Stimulated activated memory B cell treated with anti-CD40 and anti-IgM and Interleukin-4, amounts not matched to agents 10 μg/mL and 1 μg/mL and 100 μg/mL, for 72 hours (primary cell): ENCODE measurements at places on chromosomes 7 and 10.

GRCh38 chr10:123582084-123582989, 83.8 kb upstream of the GPR26 start:
- no peak overlapping the region for H3K4me3 ChIP-seq
- H3K4me1 ChIP-seq = no peaks in the 10 kb centered on the region
- ATAC-seq = peak; percentile 68
- H3K27me3 ChIP-seq = peaks cover 47% of the 10 kb centered on the region

- no peak for ATAC-seq
- H3K27me3 ChIP-seq = peaks cover 7% of the 10 kb centered on the region
- H3K4me3 ChIP-seq = no peak overlapping the region
- no peak overlapping the region for H3K27ac ChIP-seq
- no peaks in the 10 kb centered on the region for H3K4me1 ChIP-seq
- H3K36me3 ChIP-seq = no peaks in the 10 kb centered on the region
Observed at GRCh38 chr7:141954334-141954733, 7.6 kb upstream of the CLEC5A start.

DNA sequence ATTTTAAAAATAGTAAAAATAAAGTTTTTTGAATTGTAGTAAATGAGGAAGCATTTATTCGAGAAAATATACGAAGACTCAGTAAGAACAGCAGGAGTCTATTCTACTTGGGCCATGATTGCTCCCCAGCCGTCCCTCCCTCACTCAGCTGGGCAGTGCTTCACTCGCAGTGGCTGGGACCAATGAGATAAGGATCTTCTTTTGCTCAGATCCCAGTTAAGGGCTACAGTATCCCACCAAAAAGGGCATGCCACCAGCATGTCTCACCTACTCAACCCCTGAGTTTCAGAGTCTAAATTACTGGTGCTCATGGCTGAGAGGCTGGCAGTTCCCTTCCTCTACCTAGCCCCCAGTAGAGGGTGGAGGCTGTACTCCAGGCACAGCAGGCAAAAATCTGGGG, 455.7 kb upstream of the PFKP start:
- ATAC-seq = no peak
- H3K4me1 ChIP-seq = no peaks in the 10 kb centered on the region
- H3K36me3 ChIP-seq = no peaks in the 10 kb centered on the region
- H3K27ac ChIP-seq = no peak overlapping the region
- H3K4me3 ChIP-seq = no peak overlapping the region
- peaks cover 10% of the 10 kb centered on the region for H3K27me3 ChIP-seq

GRCh38 chr7:4157651-4158050, 524.4 kb upstream of the FOXK1 start:
- no peaks in the 10 kb centered on the region for H3K4me1 ChIP-seq
- no peak overlapping the region for H3K4me3 ChIP-seq
- no peak for ATAC-seq
- H3K27me3 ChIP-seq = peaks cover 21% of the 10 kb centered on the region
- no peak overlapping the region for H3K27ac ChIP-seq
- no peaks in the 10 kb centered on the region for H3K36me3 ChIP-seq

- H3K4me1 ChIP-seq = peaks cover 70% of the 10 kb centered on the region
- H3K27me3 ChIP-seq = no peaks in the 10 kb centered on the region
- ATAC-seq = peak; percentile 63
- peak overlapping the region; percentile 74 for H3K27ac ChIP-seq
Observed at GRCh38 chr7:155732286-155732685, 80.0 kb downstream of the SHH start.

- no peak overlapping the region for H3K27ac ChIP-seq
- ATAC-seq = no peak
- H3K4me1 ChIP-seq = no peaks in the 10 kb centered on the region
- H3K4me3 ChIP-seq = no peak overlapping the region
- H3K36me3 ChIP-seq = peaks cover 5% of the 10 kb centered on the region
Observed at GRCh38 chr7:155984609-155985405, 172.5 kb upstream of the SHH start.

DNA sequence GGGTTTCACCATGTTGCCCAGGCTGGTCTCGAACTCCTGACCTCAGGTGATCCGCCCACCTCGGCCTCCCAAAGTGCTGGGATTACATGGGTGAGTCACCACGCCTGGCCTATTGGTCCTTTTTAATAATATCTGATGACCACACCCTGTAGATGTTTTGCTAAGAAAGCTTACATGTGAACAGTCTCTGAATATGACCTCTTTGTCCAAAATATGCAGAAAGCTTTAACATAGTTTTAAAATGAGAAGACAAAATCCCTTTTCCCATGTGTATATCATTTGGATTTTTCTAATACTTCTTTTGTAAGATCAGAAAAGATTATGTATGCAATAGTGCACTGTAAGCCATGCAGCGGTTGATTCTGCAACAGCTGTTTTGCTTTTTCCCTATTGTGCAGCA, 38.5 kb downstream of the MCU start:
- H3K27me3 ChIP-seq = no peaks in the 10 kb centered on the region
- H3K4me3 ChIP-seq = no peak overlapping the region
- no peak for ATAC-seq
- H3K36me3 ChIP-seq = peaks cover 6% of the 10 kb centered on the region
- peaks cover 18% of the 10 kb centered on the region for H3K4me1 ChIP-seq

DNA sequence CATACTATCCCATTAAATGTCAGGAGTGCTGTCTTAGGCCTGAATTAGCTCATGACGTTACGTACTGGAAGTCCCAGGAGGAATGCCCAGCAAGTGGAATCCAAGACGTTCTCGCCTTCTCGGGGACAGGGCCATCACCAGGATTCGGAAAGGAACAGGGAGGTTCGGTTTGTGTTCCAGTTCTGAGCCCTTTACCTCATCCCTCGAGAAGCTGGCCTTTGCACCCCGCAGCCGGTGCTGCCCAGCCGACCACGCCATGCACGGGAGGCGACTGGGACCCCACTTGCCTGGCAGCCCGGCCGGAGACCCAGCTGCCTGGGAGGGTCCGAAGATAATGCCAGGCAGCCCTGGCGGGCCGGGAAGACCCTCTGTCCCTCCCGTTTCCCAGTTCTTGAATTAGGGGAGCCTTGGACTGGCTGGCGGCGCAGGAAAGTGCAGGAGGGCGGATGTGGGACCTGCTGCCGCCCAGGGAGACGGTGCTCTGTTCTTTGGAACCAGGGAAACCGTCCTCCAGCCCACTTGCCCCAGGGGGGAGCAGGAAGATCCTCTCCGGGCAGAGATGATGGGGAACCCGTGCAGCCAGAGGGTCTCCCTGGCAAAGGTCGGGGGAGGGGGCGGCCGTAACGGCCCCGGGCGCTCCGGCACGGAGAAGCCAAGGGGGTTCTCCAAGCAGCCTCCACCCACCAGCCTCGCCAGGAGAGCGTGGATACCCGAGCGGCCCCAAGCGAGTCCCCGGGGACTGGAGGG, 671 bp upstream of the CHST3 start:
- no peak for ATAC-seq
- H3K27me3 ChIP-seq = peaks cover 67% of the 10 kb centered on the region
- H3K36me3 ChIP-seq = peaks cover 5% of the 10 kb centered on the region
- peaks cover 13% of the 10 kb centered on the region for H3K4me1 ChIP-seq

- H3K4me3 ChIP-seq = no peak overlapping the region
- ATAC-seq = no peak
- no peaks in the 10 kb centered on the region for H3K36me3 ChIP-seq
- H3K27me3 ChIP-seq = peaks cover 22% of the 10 kb centered on the region
- no peak overlapping the region for H3K27ac ChIP-seq
- no peaks in the 10 kb centered on the region for H3K4me1 ChIP-seq
Observed at GRCh38 chr10:75547391-75548298, 116.2 kb downstream of the LRMDA start.

GRCh38 chr10:62726638-62727037, 77.9 kb upstream of the ADO start:
- H3K4me1 ChIP-seq = peaks cover 16% of the 10 kb centered on the region
- H3K27ac ChIP-seq = peak overlapping the region; percentile 46
- H3K4me3 ChIP-seq = no peak overlapping the region

DNA sequence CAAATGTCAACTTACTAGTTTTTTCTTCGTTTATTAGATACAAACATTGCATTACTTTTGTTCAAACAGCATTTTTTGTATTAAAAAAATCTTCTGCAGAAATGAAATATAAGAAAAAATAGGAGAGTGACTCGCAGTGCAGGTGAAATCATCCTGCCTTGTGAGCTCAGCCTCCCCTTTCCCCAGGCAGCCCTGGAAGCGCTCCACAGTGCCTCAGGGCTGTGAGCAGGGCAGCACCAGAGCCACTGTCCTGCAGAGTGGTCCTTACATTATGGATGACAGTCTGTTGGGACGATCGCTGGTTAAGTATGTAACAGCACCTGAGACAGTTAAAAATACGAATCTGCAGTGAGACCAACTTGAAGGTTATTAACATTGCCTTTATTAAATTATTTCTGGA, 695.4 kb upstream of the POM121L12 start:
- no peaks in the 10 kb centered on the region for H3K27me3 ChIP-seq
- no peak overlapping the region for H3K27ac ChIP-seq
- H3K4me1 ChIP-seq = no peaks in the 10 kb centered on the region
- ATAC-seq = no peak

- H3K27me3 ChIP-seq = peaks cover 33% of the 10 kb centered on the region
- no peak overlapping the region for H3K27ac ChIP-seq
- no peaks in the 10 kb centered on the region for H3K36me3 ChIP-seq
- ATAC-seq = no peak
- peaks cover 22% of the 10 kb centered on the region for H3K4me1 ChIP-seq
Observed at GRCh38 chr10:132165416-132165980, 21.2 kb upstream of the DPYSL4 start.

DNA sequence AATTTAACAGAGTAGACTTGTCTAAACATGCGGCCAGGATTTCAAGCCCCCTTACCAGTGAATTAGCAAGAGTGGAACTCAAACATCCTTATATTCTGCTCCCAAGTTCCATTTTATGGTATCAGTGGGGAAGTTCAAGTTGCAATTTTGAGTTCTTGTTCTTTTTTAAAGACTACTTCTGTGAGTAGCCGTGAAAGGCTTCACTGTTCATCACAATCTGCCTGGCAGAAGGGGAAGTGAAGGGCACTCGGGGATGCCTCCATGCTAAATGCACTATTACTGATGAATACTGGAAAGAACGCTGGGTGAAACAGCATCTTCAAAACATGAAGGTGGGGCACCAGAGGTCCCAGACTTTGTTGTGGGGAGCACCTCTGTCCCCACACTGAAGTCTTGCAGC, 22.4 kb upstream of the FGL2 start:
- no peaks in the 10 kb centered on the region for H3K4me1 ChIP-seq
- H3K4me3 ChIP-seq = no peak overlapping the region
- no peaks in the 10 kb centered on the region for H3K27me3 ChIP-seq
- H3K27ac ChIP-seq = no peak overlapping the region
- ATAC-seq = no peak
- H3K36me3 ChIP-seq = peaks cover 16% of the 10 kb centered on the region

DNA sequence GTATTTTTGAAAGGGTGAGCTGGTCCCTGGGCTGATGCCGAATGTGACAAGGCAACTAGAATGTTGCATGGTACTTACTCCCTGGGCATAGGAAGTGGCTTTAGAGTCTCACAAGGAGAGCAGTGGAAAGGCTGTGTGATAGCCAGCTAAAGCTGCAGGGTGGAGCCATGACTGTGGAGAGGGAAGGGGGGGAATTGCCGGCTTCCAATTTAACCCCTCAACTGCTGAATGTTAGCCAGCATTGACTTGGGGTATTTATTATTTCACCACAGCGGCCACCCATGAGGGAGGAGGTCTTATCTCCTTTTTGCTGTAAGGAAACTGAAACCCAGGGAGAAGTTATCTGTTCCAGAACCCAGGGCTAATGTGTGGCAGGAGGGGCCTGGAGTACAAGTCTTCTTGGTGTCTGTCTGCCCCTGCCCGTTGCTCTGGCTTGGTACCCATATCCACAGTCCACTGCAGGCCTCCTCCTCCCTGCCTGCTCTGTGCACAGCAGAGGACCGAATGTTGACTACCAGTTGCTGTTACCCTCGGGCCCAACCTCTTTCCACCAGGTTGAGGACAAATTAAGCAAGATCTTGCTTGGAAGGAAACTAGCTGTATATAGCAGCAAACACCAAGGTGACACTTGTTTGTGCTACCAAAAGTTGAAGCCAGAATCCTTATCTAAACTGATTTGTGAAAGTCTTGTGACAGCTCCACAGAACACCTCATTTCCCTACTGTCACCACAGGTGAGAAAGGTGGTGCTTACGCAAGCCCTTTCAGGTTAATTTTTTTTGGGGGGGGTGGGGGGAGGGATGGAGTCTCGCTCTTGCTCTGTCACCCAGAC, 37.6 kb downstream of the WBP1L start:
- no peak overlapping the region for H3K27ac ChIP-seq
- no peak for ATAC-seq
- H3K36me3 ChIP-seq = peaks cover 29% of the 10 kb centered on the region
- no peaks in the 10 kb centered on the region for H3K27me3 ChIP-seq
- H3K4me3 ChIP-seq = no peak overlapping the region

DNA sequence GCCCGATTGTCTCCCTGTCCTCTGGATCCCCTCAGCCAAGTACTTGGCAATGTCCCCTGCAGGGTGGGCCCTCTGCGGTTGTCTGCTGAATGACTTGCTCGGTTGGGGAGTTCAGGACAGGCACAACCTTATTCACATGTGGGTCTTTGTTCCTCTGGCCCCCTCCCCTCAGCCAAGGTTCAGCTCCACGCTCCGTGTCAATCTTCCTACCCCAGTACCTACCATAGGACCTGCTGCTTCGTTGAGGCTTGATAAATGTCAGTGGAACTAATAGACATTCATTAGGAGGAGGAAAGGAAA, 7.1 kb downstream of the CPA5 start:
- peaks cover 44% of the 10 kb centered on the region for H3K27me3 ChIP-seq
- no peak overlapping the region for H3K4me3 ChIP-seq
- ATAC-seq = no peak
- no peaks in the 10 kb centered on the region for H3K36me3 ChIP-seq
- no peaks in the 10 kb centered on the region for H3K4me1 ChIP-seq

DNA sequence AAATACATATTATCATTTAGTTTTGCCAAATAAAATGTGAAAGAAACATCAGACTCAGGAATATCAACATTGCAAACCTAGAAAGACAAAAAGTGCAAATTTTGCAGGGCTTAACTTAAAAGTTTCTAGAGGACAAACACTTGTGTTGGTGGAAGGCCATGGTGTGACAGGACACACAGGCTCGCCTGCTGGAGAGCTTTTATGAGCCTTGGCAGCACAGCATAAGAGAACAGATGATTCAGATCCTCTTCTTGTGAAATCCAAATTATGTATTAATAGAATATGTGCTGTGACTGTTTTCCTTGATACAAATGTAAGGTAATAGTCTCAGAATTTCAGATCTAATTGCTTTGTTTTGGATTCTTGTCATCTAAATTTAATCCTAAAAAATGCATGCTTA, 72.9 kb upstream of the ABCB5 start:
- peaks cover 5% of the 10 kb centered on the region for H3K4me1 ChIP-seq
